ENCODE measurements at places on chromosomes 1 and 21.

DNA sequence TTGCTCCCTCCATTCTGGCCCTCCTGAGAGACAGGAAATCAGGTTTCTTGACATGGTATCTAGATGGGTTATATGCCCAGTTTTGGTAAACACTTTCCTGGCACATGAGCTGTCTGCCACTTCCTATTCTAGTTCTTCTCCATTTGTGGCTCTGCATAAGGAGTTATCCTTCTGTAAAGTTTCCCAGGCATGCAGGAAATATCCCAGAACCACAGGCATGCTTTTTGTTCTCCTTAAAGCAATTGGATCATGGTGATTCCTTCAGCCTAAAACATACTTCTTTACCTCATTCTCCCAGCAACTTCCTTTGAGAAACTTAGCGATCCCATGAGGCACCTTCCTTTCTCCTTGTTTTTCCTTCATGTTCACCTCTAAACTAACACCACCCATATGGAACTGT is 199.8 kb downstream of the CRB1 start:
- no peak for DNase-seq

DNA sequence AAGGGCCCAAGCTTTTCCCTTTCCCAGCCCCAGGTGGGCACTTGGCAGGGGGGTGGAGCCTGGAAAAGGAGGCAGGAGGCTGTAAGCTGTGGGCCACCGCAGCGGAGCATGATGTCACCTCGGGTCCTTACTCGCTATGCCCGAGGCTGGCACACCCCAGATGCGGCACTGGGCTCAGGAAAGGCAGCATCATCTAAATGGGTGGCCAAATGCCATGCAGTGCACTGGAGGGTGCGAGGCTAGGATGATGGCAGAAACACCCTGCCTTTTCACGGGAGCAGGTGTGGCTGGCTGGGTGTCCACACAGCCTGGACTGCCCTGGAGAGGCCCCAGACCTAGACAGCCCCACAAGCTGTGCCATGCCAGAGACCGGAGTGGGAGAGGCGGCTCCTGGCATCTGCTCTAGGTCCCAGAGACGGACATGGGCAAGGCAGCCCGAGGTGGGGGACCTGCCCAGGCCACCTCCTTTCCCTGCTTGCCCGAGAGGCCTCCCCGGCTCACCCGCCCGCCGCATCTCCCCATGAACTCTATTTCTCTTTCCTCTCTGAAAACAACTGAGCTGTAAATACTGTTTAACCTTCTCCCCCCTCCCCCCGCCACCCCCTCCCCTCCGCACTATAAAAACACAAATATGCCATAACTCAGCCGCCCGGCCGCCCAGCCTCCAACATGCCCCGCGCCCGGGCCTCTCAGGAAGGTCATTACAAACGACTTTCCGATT is 124.7 kb downstream of the CASZ1 start:
- DNase-seq: no peak

- no peak for DNase-seq
Measured at GRCh38 chr21:35779690-35780570, 280.4 kb downstream of the SETD4 start.

DNA sequence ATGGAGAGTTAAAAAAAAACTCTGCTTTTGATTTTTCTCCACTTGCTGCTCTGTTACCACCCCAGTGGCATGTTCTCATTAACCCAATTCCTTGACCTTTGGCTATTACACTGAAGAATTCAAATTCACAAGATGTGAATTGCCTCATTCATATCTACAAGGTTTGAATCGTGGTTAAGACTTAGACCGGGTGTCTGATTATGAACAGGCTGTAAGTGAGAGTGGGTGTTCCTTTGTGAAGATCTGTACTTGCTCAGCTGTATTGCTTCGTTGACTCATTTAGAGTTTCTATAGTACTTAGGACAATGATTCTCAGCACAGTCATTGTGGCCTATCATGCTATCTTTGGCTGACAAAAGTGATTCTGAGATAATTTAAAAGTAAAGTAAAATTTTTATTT is 36.4 kb downstream of the DNM3 start:
- peak; percentile 5 for DNase-seq

DNA sequence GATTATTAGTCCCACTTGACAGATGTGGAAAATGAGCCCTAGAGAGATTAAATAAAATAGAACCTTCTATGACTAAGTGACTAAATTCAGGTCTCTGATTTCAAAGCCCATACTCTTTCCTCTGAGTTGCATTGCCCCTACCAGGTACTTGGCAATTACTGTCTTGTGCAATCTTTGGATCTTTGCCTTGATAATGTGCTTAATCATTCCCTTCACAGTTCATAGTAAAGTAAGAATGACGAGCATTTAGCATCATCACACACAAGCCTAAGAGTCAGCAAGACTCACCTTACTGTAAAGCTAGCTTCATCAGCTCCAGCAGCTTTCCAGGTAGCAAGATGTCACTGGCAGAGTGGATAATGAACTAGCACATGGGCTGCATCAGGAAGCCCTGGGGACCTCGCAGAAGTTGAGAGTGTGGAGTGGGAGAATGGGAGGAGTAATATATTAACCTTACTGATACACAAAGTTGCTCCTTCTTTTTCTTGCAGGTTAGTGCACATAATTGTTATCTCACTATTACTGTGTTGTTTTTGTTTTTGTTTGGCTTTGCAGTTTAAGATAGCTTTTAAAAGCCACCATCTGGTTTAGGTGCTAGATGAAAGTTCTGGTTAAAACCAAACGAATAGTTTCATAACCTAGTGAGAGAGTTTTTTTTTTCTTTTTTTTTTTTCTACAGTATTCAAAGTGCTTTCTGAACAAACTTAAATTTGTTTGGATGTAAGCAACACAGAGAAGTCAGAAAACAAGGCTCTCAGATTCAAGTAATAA is 71.8 kb downstream of the PBX1 start:
- no peak for DNase-seq

DNA sequence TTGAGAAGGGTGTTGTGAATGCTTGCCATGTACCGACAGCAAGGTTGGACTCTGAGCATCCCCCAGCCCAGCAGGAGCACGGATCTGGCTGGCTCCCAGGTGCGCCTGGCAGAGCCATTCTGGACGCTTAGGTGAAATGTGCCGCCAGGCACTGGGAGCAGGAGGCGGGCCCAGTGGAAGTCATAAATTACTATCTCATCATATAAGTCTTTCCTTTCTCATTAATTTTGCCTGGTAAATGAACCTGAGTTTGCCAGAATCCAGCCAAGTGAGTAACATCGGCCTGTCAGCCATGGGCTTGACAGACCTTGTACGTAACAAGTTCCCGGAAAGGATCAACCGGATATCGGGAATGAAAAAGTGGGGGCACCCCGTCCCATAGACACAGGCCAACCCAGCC is 179.5 kb upstream of the ARHGEF16 start:
- DNase-seq: no peak

- DNase-seq: peak; percentile 92
Measured at GRCh38 chr1:44237721-44238457, 24.6 kb downstream of the DMAP1 start.

DNA sequence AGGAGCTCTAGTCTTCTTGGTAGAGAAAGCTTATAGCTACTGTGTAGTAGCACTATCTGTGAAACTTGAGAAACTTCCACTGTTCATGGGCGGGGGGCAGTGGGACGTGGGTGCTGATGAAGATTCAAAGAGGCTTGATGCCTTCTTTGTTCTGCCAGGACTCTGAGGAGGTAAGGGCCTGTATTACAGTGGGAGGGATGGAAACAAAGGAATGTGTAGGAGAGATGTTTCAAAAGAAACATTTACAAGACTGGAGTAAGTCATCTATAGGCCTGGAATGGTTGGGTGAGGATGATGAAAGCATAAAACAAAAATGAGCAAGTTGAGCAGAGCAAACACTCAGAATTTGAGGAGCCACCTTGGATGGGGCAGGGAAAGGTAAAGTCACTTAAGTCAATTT is 89.4 kb downstream of the C1orf21 start:
- DNase-seq: no peak

DNA sequence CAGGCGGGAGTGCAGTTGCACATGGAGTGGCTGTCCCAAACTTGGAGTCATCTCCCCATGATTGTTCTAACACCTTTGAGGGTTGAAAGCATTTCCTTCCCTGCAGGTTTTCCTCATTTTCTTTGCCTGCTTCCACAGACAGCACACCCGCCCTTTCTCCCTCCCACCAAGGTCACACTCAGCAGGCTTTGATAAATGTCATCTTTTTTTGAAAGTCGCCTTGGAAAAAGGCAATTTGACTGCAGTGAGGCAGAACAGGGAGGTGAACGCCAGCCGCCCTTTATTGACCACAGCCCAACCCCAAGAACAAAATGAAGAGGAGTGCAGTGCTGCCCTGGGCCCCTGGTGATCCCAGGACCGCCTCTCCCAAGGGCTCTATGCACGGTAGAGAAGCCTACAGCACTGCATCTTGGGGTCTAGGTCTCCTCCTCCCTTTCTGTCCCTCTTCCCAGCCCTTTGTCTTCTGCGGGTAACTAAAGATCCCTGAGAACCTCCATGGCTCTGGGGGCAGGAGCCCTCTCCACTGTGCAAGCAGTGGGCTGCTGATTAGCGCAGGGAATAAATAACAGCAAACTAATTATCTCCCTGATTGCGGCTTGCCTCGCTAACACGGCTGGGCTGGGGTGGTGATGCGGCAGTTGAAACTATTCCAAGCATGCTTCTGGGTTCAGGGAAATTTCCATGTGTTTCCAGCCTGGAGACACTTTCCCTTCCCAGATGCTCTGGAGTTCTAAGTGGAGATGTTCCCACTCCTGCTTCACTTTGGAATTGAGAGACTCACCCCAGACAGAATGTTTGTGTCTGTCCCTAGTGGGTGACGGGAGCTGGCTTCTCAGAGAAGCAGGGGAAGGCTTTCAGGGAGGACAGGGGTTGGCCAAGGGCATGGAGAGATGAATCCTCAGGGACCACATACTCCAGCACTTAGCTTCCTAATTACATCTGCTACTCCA is 11.8 kb upstream of the AMIGO1 start:
- no peak for DNase-seq

DNA sequence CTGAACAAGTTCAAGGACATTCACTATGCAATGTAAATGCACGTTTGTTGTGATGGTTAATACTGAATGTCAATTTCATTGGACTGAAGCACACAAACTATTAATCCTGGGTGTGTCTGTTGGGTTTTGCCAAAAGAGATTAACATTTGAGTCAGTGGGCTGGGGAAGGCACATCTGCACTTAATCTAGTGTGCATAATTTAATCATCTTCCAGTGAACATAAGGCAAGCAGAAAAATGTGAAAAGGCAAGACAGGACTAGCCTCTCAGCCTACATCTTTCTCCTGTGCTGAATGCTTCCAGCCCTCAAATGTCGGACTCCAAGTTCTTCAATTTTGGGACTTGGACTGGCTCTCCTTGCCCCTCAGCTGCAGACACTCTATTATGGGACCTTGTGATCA is 40.1 kb downstream of the PRPF38A start:
- no peak for DNase-seq

DNA sequence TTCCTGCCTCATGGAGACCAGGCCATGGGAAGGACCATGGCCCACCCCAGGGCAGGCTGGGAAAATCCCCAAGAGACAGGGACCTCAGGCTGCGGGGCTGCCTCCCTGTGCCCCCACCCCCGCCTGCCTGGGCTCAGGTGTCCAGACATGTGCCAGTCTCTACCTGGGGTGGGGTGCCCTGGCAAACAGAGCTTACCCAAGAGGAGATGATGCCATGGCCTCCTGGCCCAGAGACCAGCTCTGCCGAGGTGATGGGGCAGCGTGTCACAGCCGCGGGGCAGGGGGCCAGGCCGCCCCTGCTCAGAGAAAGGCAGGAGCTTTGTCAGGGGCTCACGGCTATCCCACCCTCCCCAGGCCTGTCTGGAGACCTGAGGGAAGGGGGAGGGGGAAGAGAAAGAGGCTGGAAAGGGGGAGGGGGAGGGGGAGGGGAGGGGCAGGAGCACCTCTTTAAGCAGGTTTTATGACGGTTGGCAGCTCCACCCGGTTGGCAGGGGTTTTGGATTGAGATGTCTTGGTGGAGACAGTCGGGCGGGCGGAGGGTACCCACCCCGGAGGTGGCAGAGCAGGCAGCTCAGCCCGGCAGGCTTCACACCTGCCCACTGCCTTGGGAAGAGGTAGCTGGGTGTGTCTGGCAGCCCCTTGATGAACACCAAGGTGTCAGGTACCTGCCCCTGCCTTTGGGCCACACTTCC is 101.5 kb upstream of the IFFO2 start:
- DNase-seq: no peak

- no peak for DNase-seq
Measured at GRCh38 chr1:150176593-150176992, 26.9 kb downstream of the PLEKHO1 start.

All from GM12891 (cell line).